Heart right ventricle (tissue), 16 donors: ENCODE measurements at places on chromosomes 16 and 17.

GRCh38 chr16:86496262-86496928, 13.9 kb upstream of the FOXF1 start:
- no peak for DNase-seq

DNA sequence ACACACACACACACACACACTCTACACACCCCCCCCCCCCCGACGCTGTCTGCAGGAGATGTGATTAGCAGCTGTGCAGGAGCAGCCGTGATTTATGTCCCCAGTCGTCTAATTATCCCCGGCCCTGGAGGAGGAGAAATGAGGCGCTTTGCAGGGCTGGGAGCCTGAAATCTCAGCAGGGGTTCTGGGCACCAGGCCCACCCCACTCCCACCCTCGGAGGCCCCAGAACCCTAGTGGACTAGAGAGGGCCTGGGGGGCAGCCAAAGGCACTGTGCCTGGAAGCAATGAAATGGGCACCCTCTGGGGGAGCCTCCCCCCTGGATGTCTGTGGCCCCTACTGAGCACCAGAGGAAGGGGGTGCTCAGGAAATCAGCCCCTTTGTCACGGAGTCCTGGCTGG, 134.2 kb upstream of the CIBAR2 start:
- DNase-seq: no peak

GRCh38 chr17:8290043-8290442, 1.6 kb downstream of the RANGRF start:
- DNase-seq: no peak

- DNase-seq: no peak
Measured at GRCh38 chr16:26816266-26816665, 250.5 kb upstream of the C16orf82 start.

- DNase-seq: no peak
Measured at GRCh38 chr16:1942047-1942809, 771 bp downstream of the MSRB1 start.

DNA sequence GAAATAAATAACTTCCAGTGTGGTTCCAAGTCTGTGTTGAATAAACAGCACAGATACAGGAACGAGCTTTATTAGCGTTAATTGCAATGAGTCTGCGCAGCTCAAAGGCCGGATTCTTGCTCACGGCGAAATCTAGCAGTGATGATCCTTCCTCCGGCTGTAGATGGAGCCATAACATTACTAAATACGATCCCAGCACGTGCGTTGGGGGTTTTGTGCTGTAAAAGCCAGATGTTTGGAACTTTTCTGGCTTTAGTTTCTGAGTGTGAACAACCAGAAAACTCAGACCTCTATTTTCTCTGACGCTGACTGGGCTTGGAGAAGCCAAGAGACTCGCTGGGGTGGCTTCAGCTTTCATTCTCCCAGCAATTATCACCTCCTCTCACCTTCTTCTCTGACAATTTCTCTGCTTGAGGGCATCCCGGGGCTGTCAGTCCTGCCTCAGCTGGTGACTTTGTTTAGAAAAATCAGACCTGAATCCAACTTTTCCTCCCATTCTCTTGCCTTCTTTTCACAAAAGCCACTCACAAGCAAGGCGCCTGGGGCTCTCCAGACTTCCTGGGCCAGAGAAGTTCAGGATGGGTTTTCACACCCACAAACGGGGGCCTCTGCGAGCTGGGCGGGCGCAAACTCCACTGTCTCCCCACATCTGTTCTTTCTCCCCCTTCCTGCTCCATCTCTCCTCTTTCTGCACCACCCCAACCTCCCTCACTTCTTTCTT, 47.1 kb upstream of the AKTIP start:
- DNase-seq: no peak

- DNase-seq: no peak
Measured at GRCh38 chr17:49339354-49339753, 22.7 kb downstream of the ZNF652 start.

GRCh38 chr16:27110524-27110896, 43.8 kb downstream of the C16orf82 start:
- no peak for DNase-seq

DNA sequence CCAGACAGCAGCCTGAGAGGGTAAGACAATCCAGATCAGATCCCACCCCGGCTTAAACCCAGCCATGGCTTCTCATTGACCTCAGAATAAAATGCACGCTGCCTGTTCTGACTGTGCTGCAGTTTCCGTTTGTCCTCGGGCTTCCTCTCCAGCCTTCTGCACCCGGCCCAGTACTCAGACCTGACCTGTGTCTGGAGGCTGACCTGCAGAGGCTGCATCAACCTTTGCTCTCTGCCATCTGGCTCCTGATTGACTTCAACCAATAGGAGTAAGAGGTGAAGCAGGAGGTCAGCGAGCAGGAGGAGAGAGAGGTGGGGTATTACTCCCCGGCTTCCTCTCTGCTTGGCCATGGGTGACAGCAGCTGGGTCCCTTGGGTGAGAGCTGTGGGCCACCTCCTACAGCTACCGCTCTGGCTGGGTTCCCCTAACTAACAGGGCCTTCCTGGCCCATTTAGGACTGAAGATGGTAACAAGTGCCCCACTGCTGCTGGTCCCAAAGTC, 46.7 kb downstream of the C16orf82 start:
- no peak for DNase-seq

GRCh38 chr16:1337486-1337885, 4.0 kb downstream of the BAIAP3 start:
- DNase-seq: no peak

- no peak for DNase-seq
Measured at GRCh38 chr17:19579192-19579761, 45.6 kb downstream of the SLC47A1 start.

GRCh38 chr16:64416216-64417005, 705.5 kb downstream of the CDH11 start:
- no peak for DNase-seq

- peak; percentile 62 for DNase-seq
Measured at GRCh38 chr17:7634384-7634783, 4.4 kb downstream of the SHBG start.

DNA sequence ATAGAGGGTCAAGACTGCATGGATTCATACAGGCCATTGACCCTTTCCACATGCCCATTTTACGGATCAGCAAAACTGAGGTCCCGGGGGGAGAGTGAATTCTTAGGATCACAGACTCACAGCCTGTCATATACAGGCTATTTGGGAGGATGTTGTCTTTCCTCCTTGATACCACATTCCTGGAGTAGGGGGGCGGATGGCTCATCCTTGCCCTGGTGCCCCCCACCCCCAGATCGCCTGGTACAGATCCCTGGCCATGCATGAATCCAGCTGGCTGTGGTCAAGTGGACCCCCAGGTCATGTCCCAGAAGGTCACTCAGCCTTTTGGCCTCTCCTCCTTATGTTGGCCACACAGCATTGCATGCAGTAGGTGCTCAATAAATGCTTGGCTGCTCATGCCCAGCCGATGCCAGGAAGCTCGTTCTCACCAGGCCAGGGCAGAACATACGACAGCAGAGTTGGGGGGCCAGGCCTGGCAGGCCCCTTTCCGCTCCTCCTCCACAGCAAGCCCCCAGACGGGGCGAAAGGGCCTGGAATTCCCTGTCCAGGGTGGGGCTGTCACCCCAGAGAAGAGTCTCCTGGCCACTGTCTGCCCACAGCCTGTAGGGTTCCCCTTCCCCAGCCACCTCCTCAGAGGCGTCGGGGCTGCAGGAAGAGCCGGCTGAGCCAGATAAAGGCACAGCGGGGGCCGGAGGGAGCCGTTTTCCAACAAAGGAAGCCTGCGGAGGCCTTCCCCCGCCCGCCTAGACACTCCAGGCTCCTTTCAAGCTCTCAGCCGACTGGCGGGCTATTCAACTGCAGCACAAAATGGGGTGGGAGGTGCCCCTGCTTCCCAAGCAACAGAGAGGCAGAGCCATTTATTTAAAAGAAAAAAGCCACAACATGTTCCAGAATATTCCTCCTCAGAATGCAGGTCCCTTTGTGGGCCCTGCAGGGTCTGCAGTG, 215.7 kb upstream of the CIBAR2 start:
- DNase-seq: peak; percentile 56

GRCh38 chr16:17386229-17386628, 84.5 kb downstream of the XYLT1 start:
- no peak for DNase-seq

DNA sequence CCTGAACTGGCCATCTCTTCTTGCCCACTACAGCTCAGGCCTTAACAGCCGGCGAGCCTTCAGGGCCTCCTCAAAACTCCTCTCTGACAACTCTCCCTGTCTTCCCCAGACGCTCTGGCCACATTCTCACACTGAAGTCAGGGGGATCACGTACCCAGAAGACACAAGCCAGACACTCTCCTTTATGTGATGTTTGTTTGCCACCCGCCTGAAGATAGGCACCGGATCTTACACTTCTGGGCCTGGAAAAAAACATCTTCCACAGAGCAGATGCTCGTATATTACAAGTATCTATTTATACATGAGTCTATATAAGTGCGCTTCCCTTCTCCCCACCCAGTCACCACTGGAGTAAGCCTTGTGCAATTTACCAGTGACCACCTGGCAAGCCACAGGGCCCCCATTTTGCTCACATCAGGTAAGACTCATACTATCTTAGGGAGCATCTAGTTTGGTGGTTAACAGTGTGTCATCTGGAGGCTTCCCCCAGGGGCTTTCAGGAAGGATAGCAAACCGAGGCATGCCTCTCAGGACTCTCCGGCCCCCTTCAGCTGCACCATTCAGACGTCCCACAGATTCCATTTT, 349.4 kb downstream of the SOX9 start:
- DNase-seq: no peak
